HFFc6 (cell line): ENCODE measurements at places on chromosomes 5 and 9. TPM values are rescaled to one million over a fixed set of nuclear protein-coding genes. Genes with fewer than 3 reads are reported as not detected.

The FOXB2 gene
- total RNA-seq, result not detected in 3 replicates

- no peak overlapping the region for H3K27ac ChIP-seq
- H3K36me3 ChIP-seq, result no peaks in the 10 kb centered on the region
- H3K4me3 ChIP-seq, result no peak overlapping the region
Observed at GRCh38 chr9:109141375-109141774, 21.6 kb upstream of the TMEM245 start.

The CKMT2 gene
- not detected in 2 replicates for total RNA-seq

The TMC1 gene
- total RNA-seq, result 0.29 to 0.90 TPM (median 0.39 TPM) in 3 replicates

GRCh38 chr9:111632695-111633388 lies 1.7 kb downstream of the DNAJC25 start:
- peaks cover 47% of the 10 kb centered on the region for H3K4me1 ChIP-seq
- H3K27ac ChIP-seq, result peak overlapping the region; percentile 85
- no peaks in the 10 kb centered on the region for H3K27me3 ChIP-seq
- DNase-seq, result no peak
- peak overlapping the region; percentile 95 for H3K4me3 ChIP-seq

The SMIM33 gene
- not detected in 3 replicates for total RNA-seq

GRCh38 chr9:83538172-83538889 lies at the start of gene FRMD3:
Gene FRMD3 (minus strand): TSS chr9:83538401. CDS start chr9:83538231, 170 bp downstream.
- H3K27me3 ChIP-seq, result peaks cover 3% of the 10 kb centered on the region; the same call in 1 of the 2 replicates
- H3K4me1 ChIP-seq, result peaks cover 39% of the 10 kb centered on the region
- peak within 1 kb of the TSS; percentile 25 for H3K27ac ChIP-seq
- peak within 1 kb of the TSS; percentile 88 for H3K4me3 ChIP-seq
- peak; percentile 84 for DNase-seq
- H3K36me3 ChIP-seq, result no peaks in the 10 kb centered on the region

- no peak for DNase-seq
- H3K4me1 ChIP-seq, result no peaks in the 10 kb centered on the region
- H3K36me3 ChIP-seq, result no peaks in the 10 kb centered on the region
- no peak overlapping the region for H3K4me3 ChIP-seq
- no peak overlapping the region for H3K27ac ChIP-seq
- peaks cover 23% of the 10 kb centered on the region for H3K27me3 ChIP-seq
Observed at GRCh38 chr9:21233258-21233657, 5.2 kb upstream of the IFNA17 start.

GRCh38 chr5:14266171-14266570 lies 123.0 kb downstream of the TRIO start:
- H3K27me3 ChIP-seq, result peaks cover 10% of the 10 kb centered on the region
- peaks cover 100% of the 10 kb centered on the region for H3K4me1 ChIP-seq
- no peak for DNase-seq
- H3K27ac ChIP-seq, result peak overlapping the region; percentile 92
- H3K4me3 ChIP-seq, result peak overlapping the region; percentile 63

DNA sequence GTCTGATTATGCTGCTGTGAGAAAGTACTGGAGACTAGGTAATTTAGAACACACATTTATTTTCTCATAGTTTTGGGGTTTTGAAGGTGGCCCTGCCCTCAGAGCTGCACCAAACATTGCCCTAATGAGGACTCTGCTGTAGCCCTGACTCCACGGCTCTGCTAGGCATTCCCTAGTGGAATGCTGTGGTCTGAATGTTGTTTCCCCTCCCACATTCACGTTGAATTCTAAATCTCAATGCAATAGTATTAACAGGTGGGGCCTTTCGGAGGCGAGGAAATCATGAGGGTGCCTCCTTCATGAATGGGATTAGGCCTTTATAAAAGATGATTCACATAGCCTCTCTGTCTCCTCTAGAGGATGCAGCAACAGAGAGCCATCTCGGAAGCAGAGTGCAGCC lies 25.7 kb downstream of the GADD45G start:
- H3K36me3 ChIP-seq, result no peaks in the 10 kb centered on the region
- H3K4me3 ChIP-seq, result no peak overlapping the region
- DNase-seq, result no peak

DNA sequence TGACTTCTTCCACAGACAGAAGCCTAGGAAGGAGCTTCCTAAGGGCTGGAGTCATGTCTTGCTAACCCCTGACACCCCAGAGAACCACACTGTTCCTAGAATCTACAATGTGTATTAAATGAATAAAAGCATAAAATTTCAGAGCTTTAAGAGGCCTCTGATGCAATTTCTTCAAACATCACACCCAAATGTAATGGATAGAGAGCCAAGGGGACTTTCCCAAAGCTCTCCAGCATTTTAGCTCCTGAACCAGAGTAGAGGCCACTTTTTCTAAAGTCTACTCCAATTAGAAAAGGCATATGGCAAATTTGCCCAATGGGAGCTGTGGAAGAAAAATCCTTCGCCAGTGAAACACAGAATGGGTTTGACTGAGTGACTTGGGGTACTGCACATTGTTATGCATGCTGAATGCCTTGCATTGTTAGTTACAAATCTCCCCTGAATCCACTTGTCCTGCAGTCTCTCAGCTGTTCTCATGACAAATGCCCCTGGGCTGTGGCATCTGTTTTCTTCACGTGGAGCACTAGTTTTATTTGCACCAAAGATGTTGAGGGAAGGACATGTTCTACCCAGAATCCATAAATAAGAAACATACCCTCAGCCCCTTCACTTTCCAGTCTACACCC lies 334.0 kb downstream of the ASTN2 start:
- H3K4me3 ChIP-seq, result no peak overlapping the region
- no peak for DNase-seq
- H3K27ac ChIP-seq, result no peak overlapping the region
- H3K36me3 ChIP-seq, result no peaks in the 10 kb centered on the region
- H3K4me1 ChIP-seq, result no peaks in the 10 kb centered on the region

GRCh38 chr5:172524573-172525021 lies 70.3 kb upstream of the SH3PXD2B start:
- peaks cover 39% of the 10 kb centered on the region for H3K27me3 ChIP-seq
- no peak overlapping the region for H3K27ac ChIP-seq
- DNase-seq, result no peak
- H3K4me1 ChIP-seq, result no peaks in the 10 kb centered on the region
- peaks cover 17% of the 10 kb centered on the region for H3K36me3 ChIP-seq

DNA sequence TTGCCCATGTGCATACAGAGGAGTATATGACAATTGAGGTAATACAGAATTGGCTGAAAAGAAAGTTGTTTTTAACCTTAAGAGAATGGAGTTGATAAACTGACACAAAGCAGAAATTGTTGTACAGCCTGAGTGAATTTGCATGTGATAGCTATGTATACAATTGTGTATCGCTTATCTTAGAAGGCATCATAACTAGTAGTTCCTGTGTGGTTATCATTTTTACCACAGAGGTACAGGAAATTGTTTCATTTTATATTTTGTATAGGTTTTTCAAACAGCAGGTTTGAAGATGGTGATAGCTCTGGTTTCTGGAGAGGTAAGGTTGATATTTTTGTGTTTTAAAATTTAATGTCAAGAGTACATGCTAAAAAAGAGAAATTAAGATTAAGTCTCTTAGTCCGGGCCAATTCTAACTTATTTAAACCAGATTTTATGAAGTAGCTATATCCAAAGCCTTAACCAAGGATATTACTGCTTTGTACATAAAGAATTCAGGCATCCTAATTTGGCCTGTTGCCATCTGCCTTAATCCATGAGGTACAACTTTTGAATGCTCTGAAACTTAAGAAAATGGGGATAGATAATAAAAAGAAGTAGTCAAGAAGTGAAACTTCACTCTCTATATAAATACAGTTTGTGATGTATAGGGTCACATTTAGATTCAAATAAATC lies 26.0 kb downstream of the DDX4 start:
- H3K36me3 ChIP-seq, result no peaks in the 10 kb centered on the region
- no peak overlapping the region for H3K27ac ChIP-seq
- no peak overlapping the region for H3K4me3 ChIP-seq

DNA sequence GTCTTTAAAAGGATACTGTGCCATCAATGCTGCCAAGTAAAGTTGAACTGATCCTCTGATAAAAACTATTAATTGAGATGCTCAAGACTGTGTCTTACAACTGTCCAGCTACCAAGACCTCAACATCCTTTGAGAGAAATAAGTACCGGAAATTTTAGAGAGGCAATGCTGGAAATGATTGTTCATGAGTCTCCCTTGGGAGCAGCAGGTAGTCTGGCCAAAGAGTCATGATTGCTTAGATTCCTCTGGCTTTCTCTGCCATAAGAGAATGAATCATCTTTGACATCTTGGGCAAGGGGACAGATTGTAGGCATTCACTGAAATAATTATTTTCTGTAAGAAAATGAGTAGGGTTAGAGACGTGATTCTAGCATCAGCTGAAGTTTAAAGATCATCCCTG lies 466.6 kb upstream of the DAB2 start:
- H3K36me3 ChIP-seq, result no peaks in the 10 kb centered on the region
- H3K4me1 ChIP-seq, result no peaks in the 10 kb centered on the region
- no peak overlapping the region for H3K4me3 ChIP-seq
- no peaks in the 10 kb centered on the region for H3K27me3 ChIP-seq
- H3K27ac ChIP-seq, result no peak overlapping the region

DNA sequence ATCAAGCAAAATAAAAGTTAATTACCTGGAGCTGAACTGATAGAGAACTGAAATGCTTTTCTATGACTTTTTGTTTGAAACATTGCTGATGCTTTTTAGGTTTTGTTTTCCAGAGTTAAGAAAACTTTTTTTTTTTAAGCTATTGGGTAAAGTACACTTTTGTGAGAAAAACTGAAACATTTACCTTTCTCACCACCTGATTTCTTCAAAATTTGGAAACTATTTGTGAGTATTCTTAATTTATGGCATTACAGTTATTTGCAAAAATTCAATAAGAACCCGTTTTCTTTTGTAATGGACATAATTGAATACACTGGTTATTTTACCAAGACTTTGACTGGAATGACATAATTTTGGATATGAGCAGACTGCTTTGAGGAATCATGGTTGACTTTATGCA lies 6.6 kb downstream of the C9orf153 start:
- H3K36me3 ChIP-seq, result no peaks in the 10 kb centered on the region
- DNase-seq, result no peak
- no peak overlapping the region for H3K27ac ChIP-seq
- no peaks in the 10 kb centered on the region for H3K27me3 ChIP-seq

DNA sequence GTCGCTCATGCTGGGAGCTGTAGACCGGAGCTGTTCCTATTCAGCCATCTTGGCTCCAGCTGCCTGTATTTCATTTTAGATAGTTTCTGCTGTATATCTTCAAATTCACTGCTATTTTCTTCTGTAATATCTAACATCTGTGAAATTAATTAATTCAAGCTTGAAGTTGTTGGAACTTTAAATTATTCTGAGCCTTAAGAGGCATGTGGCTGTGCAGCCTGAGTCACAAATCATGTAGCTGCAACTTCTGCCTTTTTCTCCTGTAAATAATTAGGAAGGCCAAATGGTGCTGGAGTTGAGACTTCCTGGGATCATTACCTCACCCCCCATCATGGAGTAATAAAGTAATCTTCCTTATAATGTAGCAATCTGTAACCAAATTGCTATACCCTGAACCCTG lies 183.3 kb upstream of the PCSK5 start:
- no peak overlapping the region for H3K27ac ChIP-seq
- no peaks in the 10 kb centered on the region; the same call in 1 of the 2 replicates for H3K27me3 ChIP-seq
- DNase-seq, result no peak

GRCh38 chr9:35350212-35350611 lies 139.7 kb upstream of the RUSC2 start:
- no peak for DNase-seq
- H3K4me1 ChIP-seq, result peaks cover 45% of the 10 kb centered on the region
- no peak overlapping the region for H3K4me3 ChIP-seq
- H3K36me3 ChIP-seq, result no peaks in the 10 kb centered on the region
- peak overlapping the region; percentile 44; the same call in 1 of the 2 replicates for H3K27ac ChIP-seq

GRCh38 chr9:93096131-93096802 lies at the start of gene CARD19:
Gene CARD19 (plus strand): TSS chr9:93096217. CDS start chr9:93096346, 129 bp downstream.
- H3K27me3 ChIP-seq, result peaks cover 5% of the 10 kb centered on the region
- peak within 1 kb of the TSS; percentile 92 for H3K4me3 ChIP-seq
- peak within 1 kb of the TSS; percentile 97 for H3K27ac ChIP-seq
- peaks cover 13% of the 10 kb centered on the region for H3K36me3 ChIP-seq

DNA sequence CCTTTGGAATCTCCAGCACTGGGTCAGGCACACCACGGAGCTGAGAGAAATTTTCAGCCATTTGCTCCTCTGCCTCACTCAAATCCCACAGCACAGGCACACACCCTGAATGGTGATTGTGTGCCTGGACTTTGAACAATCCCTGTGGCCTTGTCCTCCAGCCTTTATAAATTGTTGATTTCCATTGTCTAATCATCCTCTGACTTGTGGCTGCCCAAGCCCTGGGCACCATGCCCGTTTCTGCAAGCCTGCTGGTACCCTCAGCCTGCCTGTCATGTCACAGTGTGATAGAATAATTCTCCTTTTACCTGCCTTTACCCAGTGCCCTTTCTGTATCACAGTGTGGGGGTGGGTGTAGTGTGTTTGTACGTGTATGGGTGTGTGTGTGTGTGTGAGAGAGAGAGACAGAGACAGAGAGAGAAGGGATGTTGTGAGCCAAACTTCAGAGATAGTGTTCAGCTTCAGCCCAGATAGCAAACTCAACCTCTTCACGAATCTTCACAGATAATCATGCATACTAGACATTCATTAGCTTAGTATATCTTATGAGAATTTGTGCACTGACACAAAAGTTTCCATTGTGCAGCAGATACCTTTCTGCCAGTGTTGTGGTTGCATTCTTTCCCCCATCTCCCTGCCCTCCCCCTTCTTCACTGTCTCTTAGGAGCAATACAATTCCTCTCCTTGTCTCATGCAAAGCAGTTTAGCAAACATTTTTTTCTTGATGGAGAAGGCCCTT lies 27.8 kb upstream of the SLC44A1 start:
- H3K36me3 ChIP-seq, result no peaks in the 10 kb centered on the region
- no peak overlapping the region for H3K27ac ChIP-seq
- H3K4me3 ChIP-seq, result no peak overlapping the region

The NFX1 gene
- total RNA-seq, result 26.3 to 27.8 TPM (median 26.9 TPM) in 3 replicates

The CARD6 gene
- 1.7 and 3.4 TPM in 2 replicates for total RNA-seq

DNA sequence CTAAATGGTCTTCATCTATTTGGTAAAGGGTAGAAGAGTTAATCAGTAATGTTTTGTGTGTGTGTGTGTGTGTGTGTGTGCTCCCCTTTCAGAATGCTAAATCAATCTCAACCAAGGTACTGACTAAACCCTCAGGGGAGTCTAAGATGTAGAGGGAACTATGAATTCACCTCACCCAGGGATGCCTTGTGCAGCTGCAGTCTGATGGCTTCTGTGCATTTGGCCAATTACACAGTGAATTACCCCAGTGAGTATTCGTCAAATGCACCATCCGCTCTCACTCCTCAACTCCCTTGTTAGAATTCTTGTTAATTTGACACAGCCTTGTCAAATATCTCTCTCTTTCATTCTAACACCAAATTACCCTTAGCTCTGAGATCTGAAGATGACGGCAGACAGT lies 234.6 kb downstream of the GABRB2 start:
- no peak overlapping the region for H3K4me3 ChIP-seq
- H3K36me3 ChIP-seq, result no peaks in the 10 kb centered on the region
- no peak overlapping the region for H3K27ac ChIP-seq
- no peaks in the 10 kb centered on the region; the same call in 1 of the 2 replicates for H3K27me3 ChIP-seq
- no peak for DNase-seq
- no peaks in the 10 kb centered on the region for H3K4me1 ChIP-seq

GRCh38 chr9:93451849-93452709 lies 594 bp downstream of the FAM120A start:
- H3K4me3 ChIP-seq, result peak overlapping the region; percentile 97
- peak overlapping the region; percentile 91 for H3K27ac ChIP-seq
- peaks cover 35% of the 10 kb centered on the region for H3K36me3 ChIP-seq
- peaks cover 5% of the 10 kb centered on the region for H3K27me3 ChIP-seq
- H3K4me1 ChIP-seq, result peaks cover 40% of the 10 kb centered on the region
